ENCODE measurements at places on chromosomes 3 and 15. TPM values are rescaled to one million over a fixed set of nuclear protein-coding genes. Genes with fewer than 3 reads are reported as not detected.

DNA sequence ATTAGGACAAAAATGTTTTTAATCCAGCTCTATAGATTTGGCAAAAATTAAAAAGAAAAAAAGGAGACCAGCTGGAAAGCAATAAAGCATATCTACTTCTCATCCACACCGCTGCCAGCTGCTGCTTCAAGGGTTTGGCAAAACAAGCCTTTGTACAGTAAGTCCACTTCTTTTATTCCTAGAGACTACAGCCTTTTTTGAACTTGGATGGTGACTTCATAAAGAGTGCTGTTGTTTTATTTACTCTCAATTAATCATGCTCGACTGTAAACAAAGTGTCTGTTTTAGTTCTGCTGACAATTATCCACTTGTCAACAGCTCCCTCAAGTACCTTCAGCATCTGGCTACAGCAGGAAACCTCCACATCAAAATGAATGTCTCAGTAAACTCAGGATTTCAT lies 12.3 kb upstream of the FOXB1 start:
- H3K27me3 ChIP-seq, result peaks cover 46% of the 10 kb centered on the region
- H3K36me3 ChIP-seq, result no peaks in the 10 kb centered on the region
- DNase-seq, result no peak

DNA sequence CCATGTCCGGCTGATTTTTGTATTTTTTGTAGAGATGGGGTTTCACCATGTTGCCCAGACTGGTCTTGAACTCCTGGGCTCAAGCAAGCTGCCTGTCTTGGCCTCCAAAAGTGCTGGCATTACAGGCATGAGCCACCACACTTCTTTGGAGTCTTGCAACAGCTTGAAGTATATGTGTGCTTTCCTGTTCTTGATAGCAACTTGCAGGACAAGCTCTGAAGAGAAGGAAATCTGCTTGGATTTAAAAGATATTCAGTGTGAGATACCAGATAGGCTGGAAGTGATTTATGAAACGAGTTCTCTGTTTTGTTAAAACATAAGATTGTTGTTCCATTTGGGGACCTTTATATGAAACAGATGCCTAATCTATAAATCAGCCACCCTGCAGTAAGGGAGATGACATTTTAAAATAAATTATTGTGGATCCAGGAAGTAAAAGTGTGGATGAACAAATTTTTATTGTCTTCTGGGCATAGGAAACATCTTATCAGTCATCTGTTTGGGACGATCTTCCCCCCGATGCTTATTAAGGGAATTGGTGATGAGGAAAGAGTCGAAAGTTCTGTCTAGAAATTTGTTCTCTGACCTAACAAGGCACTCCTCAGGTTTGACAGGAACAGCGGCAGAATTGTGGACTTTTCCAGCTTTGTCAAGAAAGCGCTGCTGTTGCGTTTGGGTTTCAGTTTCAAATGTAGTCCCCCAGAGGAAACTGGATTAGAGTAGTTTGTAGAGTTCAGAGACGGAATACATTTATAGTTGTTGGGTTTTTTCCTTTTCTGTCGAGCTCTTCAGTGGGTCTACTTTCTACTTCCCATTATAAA lies 53.7 kb upstream of the MAGI1 start:
- no peak overlapping the region for H3K4me3 ChIP-seq
- no peaks in the 10 kb centered on the region for H3K27me3 ChIP-seq
- H3K36me3 ChIP-seq, result no peaks in the 10 kb centered on the region
- no peaks in the 10 kb centered on the region for H3K4me1 ChIP-seq
- no peak overlapping the region for H3K27ac ChIP-seq

GRCh38 chr15:45113380-45113990 lies 487 bp downstream of the DUOX2 start:
- peaks cover 49% of the 10 kb centered on the region for H3K4me1 ChIP-seq
- no peaks in the 10 kb centered on the region for H3K36me3 ChIP-seq
- H3K27ac ChIP-seq, result no peak overlapping the region
- H3K4me3 ChIP-seq, result peak overlapping the region; percentile 4
- no peaks in the 10 kb centered on the region for H3K27me3 ChIP-seq

- H3K4me1 ChIP-seq, result no peaks in the 10 kb centered on the region
- DNase-seq, result no peak
- H3K4me3 ChIP-seq, result no peak overlapping the region
- peaks cover 74% of the 10 kb centered on the region for H3K36me3 ChIP-seq
- no peak overlapping the region for H3K27ac ChIP-seq
These were observed 30.2 kb downstream of the PTPN23 start for GRCh38 chr3:47410801-47411646.

DNA sequence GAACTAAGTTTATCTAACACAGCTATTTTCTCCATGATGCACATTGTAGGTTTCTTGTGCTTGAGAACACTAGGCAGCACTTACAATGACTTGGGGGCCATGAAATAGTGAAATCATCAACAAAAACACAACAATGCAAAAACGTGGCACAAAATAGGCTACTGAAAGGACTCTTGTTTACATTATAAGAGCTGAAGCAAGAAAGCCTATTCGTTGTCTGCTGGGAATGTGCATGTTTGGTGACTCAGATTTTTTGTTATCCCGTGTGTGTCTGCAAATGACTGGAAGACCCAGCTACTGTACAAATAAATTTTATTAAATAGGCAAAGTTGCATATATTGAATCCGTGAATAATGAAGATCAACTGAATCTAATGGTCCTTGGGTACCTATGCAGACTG lies 85.0 kb downstream of the TCF12 start:
- no peak for DNase-seq
- H3K27ac ChIP-seq, result no peak overlapping the region
- no peaks in the 10 kb centered on the region for H3K36me3 ChIP-seq
- H3K27me3 ChIP-seq, result no peaks in the 10 kb centered on the region

DNA sequence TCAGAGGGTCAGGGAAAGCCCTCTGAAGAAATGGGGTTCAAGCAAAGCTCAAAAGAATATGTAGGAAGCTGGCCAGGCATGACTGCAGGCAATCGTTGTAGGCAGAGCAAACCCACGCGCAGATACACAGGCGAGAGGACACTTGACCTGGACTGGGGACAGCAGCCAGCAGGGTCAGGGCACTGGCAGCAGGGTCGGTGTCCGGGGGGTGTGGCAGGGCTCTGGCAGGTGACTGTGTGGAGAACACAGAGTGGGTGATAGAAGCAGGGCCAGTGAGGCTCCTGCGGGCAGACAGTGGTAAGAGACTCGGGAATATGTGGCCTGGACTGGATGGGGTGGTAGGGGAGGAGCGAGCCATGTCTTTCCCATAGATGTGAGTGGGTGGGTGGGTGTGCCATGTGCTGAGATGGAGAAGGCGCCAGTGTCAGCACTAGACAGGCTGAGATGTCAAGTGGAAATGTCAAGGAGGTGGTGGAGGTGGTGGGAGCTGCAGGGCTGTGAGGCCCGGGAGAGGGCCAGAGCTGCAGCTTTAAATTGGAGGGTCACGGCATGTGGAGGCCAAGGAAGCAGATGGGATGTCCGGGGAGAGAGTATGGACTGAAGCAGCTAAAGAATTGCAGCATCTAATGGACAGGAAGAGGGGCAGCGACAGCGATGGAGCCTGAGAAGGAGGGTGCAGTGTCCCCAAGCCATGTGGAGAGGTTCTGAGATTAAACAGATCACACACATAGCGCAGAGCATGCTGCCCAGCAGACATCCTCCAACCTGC lies 13.4 kb downstream of the TMEM43 start:
- H3K36me3 ChIP-seq, result peaks cover 42% of the 10 kb centered on the region
- H3K4me1 ChIP-seq, result peaks cover 4% of the 10 kb centered on the region
- H3K4me3 ChIP-seq, result no peak overlapping the region
- no peak overlapping the region for H3K27ac ChIP-seq

DNA sequence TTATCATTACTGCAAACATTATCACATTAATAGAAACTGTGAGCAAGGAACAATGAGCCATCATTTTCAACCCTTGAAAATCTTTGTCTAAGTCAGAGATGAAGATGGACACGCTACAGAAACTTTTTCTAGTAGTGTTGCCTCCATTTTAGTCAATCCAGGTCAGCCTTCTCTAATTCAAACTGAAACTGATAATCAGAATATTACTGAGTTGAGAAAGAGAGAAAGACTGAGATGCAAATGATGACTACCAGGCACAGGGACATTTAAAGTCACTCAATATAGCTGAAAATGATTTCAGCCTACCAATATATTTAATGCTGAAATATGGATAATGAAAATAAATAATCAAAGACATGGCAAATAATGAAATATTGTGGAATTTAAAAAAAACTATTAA lies 261.4 kb downstream of the GBE1 start:
- H3K4me1 ChIP-seq, result no peaks in the 10 kb centered on the region
- H3K27me3 ChIP-seq, result no peaks in the 10 kb centered on the region

DNA sequence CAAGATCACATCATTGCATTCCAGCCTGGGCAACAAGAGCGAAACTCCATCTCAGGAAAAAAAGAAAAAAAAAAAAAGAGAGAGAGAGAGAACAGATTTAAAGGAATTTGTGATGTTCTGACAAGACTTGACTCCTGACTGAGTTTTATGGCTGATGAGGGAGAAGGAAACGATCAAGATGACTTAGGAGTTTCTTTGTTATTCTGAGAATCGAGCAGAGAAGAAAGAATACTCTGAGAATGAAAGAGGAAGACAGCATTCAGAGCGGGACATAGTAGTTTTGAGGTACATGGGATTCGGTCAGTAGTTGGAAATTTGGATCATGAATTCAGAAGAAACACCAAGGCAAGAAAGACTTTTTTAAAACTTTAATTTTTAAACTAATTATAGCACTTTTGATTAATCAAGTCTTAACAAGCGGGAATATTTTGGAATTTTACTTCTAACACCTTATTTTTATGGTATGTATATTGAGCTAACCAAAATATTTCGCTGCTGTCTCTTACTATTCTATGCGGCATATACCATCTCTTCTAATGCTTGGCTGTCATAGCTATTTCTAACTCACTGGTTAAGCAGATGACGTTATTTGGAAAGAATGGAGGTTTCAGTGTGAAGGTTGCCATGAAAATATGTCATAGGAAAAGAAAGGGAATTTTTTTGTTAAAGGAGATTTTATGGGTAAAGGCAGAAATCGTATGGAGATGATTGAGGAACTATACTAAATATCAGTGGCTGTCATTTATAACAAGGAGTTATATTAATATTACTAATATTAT lies 644.1 kb downstream of the RBMS3 start:
- H3K36me3 ChIP-seq, result no peaks in the 10 kb centered on the region
- H3K27me3 ChIP-seq, result no peaks in the 10 kb centered on the region
- H3K4me1 ChIP-seq, result no peaks in the 10 kb centered on the region
- DNase-seq, result no peak

- no peak overlapping the region for H3K27ac ChIP-seq
- no peaks in the 10 kb centered on the region for H3K4me1 ChIP-seq
- no peak for DNase-seq
- no peak overlapping the region for H3K4me3 ChIP-seq
- no peaks in the 10 kb centered on the region for H3K36me3 ChIP-seq
These were observed 32.5 kb upstream of the TMOD3 start for GRCh38 chr15:51796847-51797401.

- no peak overlapping the region for H3K4me3 ChIP-seq
- H3K4me1 ChIP-seq, result no peaks in the 10 kb centered on the region
- no peak for DNase-seq
These were observed 233.4 kb downstream of the SQOR start for GRCh38 chr15:45868109-45868691.

DNA sequence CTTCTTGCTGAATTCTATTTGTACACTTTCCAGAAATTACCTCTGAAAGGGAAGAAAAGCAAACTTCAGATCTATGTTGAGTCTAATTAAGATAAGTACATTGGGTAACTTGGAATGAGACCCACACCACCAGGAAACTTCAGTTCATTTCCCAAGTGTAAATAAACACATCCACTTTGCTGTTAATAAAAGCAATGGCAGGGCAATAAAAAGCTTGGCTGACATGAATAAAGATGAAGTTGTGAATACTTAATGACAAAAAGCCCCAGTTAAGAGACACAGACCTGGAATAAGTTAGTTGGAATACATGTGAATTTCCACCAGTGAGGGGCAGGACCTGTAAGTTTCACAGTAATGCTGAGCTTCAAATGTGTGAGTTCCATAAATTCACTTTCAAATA lies 83.3 kb downstream of the MEX3B start:
- H3K4me1 ChIP-seq, result no peaks in the 10 kb centered on the region
- H3K27me3 ChIP-seq, result no peaks in the 10 kb centered on the region
- DNase-seq, result no peak
- H3K4me3 ChIP-seq, result no peak overlapping the region

DNA sequence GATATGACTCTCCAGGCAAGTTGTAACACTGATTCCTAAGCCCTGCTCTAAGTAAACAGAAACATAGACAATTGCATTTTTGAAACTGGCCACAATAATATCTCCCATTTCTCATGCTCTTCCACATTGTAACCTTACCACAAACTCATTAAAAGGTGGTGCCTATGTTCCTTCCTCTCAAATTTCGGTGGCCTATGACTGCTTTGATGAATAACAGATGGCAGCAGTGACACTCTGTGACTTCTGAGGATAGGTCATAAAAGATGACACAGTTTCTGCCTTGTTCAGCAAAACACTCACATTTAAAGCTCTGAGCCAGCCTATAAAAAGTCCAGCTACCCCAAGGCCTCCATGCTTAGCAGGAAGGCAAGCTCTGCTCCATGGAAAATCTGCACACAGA lies 195.2 kb downstream of the EFHB start:
- H3K4me3 ChIP-seq, result no peak overlapping the region
- DNase-seq, result no peak
- H3K36me3 ChIP-seq, result no peaks in the 10 kb centered on the region
- H3K27me3 ChIP-seq, result no peaks in the 10 kb centered on the region

DNA sequence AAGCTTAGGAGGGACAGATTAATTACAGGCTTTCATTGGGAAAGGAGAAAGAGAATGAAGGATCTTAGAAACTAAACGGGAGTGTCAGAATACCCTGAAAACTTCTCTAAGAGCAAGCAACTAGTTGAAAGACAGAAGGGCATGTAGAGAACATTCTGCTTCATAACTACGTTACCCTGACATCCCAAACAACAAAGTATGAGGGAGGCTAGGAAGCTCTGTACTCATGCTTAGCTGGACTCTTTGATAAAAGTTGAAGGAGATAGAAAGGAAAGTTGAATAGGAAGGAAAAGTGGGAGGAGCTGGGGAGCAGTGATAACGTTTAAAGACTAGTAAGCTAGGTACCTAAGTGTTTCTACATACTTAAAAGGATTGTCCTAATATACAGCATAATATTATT lies 64.2 kb downstream of the SEMA6D start:
- peak overlapping the region; percentile 66 for H3K27ac ChIP-seq
- DNase-seq, result no peak

FOXB1 gene
- total RNA-seq, result not detected

GOLGA8J gene
- total RNA-seq, result 3.7 TPM

HHATL gene
- 15.7 TPM for total RNA-seq

CLDN16 gene
- total RNA-seq, result 0.56 TPM

ALG3 gene
- total RNA-seq, result 87.3 TPM

GP9 gene
- total RNA-seq, result not detected

SEMA3G gene
- 3.7 TPM for total RNA-seq

GOLGA6L4 gene
- 6.9 TPM for total RNA-seq

C3orf33 gene
- 11.8 TPM for total RNA-seq

DNAH12 gene
- total RNA-seq, result 0.27 TPM

SNTN gene
- not detected for total RNA-seq

TMIE gene
- 0.83 TPM for total RNA-seq

LINGO1 gene
- 0.13 TPM for total RNA-seq

TUSC7 gene
- total RNA-seq, result not detected

SAMD7 gene
- total RNA-seq, result not detected
